ENCODE measurements at places on chromosomes 6 and 20.
A peak's percentile ranks its signal among the peaks of the same experiment; 100 is the strongest.

GRCh38 chr20:51624157-51624731 lies 81.7 kb upstream of the NFATC2 start:
- DNase-seq = peak; percentile 63

GRCh38 chr6:160057080-160057479 lies 64.5 kb upstream of the SLC22A1 start:
- no peak for DNase-seq

DNA sequence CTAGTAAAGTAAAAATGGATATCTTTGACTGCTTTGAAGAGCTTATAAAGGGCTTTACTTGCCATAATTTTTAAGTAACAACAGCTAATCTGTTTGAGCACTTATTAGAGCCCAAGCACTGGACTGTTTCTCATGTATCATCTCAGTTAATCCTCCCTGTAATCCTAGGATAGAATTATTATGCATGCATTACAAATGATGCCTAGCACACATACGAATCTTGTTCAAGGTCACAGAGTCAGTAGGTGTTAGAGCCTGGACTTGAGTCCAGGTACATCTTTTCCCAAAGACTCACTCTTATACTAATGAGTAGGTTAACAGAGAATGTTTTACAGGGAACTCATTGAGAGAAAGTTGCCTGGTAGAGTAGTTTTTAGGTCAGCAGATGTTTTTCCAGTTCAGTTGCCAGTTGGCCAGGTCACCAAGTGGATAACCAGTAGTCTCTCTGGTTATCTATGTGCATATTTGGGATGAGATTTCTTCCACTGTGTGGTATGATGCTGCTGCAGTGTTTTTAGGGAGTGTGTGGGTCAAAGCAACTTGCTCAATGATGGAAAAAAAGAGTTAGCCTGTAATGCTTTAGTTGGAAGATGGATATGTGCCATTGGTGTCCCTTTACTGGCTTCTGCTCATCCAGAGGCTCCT lies 32.3 kb upstream of the LAMA4 start:
- no peak for DNase-seq

DNA sequence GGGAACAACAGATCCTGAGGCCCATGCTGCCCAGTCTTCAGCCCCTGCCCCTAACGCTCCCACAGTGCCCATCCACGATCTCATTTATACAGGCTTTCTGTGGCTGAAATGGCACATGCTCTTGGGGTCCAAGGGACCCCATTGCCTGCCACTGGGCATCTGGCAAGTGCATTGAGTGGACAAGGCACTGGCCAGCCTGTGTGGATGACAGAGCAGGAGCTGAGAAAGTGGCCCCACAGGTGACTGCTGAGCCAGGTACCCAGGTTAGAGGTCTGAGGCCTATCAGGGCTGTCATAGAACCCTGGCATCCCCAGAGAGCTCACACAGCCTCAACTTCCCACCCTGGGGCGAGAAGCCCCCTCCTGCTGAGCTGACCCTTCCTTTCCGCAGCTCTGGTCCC lies 86.0 kb upstream of the NXT1 start:
- DNase-seq = no peak

DNA sequence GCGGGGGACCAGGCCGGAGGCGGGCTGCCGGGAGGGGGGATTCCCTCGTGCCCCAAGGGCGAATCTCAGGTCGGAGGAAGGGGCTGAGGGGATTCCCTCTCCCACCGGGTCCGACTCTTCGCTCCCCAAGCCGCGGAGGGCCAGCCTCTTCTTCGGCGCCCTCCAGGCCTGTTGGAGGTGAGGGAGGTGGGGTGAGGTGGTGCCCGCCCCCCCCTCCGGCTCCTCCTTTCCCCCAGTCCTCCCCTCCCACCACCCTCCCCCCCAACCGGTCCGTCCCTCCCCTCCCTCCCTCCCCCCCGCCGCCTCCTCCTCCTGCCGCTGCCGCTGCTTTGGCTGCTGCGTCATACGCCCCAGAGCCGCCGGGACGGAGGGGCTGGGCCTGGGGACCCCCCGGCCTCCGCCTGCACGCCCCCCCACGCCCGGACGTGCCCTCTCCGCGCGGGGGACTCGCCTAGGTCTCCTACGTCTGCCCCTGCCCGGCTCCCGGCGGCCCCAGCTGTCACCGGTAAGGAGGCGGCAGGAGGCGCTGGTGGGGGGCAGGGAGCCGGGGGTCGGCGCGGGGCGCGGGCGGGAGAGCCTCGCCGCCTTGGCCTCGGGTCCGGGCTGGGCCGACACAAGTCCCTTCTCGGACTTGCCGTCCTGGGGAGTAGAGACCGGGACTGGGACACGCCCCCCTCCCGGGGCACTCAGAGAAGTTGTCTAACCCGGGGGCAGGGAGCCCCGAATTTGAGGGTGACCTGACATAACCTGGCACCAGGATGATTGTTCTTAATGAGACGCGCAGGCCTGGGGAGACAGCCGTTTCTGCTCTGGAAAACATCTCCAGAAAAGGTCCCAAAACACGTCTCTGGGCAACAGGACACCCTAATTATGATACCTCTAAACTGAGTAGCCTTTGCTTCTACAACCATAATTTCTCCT lies at the start of gene PHF1:
Gene PHF1 (plus strand): TSS at position 304 of the 921 bp plus-strand sequence. CDS start 1,250 bp downstream, outside the sequence.
- DNase-seq = no peak

DNA sequence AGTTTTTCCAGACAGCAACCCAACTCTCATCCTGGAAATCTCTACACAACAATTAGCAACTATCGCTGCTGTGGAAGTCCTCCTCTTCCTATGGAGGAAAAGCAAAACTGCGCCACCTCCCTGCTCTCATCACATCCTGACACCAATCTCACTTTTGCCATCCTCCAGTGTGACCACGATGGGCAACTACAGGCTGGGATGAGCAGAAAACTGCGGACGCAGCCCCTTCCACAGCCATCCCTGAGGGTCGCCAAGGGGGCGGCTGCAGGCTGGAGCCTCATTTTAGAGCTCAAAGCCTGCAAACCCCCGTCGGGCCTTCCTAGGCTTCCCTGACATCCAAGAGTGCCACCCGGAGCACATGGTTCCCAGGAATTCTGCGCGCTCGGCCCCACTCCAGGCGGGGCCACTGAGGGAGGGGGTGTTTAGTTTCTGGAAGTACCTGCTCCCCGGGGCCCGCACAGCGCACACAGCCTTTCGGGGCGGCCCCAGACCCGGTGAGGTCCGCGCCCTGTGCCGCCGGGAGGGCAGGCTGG lies 1.2 kb downstream of the TCFL5 start:
- no peak for DNase-seq

DNA sequence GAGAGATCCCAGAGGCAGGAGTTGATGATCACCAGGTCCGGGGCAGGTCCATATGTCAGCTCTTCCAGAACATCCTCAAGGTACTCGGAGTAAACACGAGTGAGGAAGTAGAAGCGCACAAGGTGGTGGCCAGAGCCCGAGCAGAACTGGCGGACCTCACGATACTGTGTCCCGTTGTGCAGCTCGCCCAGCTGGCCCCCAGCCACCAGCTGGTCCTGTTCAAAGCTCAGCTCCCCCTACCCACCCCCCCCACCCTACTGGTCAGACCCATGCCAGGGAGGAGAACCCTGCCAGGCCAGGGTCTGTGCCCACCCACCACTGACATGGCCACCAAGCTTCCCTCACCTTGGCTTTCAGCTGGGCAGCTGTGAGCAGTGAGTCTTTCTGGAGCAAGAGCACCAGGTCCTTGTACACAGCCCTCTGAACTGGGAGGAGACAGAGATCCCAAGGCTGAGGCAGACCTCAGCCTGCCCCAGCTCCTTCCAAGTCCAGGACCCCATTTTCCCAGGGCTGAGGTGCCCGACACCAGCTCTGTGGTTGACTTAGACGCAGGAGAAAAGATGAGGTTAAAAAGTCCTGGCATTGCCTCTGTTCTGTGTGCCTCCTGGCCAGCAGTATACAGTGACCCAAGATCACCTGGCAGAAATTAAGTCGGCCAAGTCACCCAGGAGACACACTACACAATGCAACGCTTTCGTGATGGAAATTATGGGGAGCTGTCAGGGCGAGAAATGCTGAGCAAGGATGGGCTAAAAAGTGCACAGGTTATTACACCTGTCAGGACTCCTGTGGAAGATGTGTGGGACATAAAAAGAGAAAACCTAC lies 1.4 kb downstream of the PCED1A start:
- DNase-seq = no peak

DNA sequence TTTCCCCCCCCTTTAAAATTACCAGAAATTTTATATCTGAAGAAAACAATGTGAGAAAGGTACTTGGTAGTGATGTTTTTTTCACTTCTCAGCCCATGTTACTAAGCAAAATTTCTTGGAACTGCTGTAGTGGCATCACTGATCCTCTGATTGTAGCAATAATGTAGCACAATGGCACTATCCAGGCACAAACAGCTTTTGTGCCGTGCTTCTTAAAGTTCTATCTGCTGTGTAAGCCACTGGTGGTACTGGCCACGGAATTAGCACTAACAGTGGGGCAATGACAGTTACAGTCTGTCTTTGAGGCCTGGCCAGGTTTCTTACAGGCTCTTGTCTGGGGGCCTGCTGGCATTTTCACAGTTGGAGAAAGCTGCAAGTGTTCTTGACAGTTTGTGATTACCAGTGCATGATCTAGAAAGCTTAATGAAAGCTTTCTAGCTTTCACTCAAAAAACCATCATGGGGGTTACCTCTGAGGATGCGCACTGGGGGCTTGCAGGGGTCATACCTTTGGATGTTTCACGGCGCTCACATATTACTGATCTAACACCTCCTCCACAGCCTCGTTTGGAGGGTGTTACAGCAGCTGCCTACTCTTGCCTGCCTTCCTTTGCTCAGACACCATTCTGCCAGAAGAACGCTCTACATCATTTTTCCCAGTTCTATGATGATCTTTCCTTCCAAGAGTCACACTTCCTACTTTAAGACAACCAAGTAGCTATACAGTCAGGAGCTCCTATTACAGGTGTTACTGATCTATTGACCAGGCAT lies 58.4 kb upstream of the ARMH2 start:
- DNase-seq = no peak

GRCh38 chr6:133218852-133219251 lies 22.3 kb upstream of the EYA4 start:
- no peak for DNase-seq

DNA sequence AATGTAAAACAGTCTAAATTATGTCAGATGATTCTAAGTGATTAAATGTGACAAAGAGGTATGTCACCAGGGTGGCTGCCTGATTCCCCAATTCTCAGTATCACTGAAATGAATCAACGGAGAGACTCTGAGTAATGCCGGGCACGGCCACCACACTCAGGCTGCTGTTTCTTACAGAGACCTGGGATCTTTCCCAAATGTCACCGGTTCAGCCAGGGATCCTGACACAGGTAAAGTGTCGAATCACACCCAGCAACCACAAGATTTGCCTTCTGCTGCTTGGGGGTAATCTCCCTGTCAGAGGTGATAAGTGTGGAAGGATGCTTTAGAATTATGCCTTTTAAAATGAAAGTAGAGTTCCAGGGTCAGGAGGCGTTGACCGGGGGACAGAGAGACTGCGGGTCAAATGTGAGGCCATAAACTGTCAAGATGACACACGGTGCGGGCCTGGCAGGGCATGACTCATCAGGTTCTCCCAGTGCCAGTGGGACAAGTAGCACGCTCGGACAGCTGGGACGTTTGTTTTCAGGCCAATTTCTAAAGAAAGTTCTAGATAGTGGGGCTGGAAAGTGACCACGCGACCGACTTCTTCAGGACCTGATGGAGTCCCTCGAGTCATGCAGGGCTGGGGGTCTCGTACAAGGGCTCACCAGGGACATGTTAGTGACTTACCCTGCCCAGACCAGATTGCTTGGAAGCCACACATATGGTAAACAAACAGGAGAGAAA lies 48.9 kb downstream of the PRDM1 start:
- DNase-seq = no peak

GRCh38 chr6:3627956-3628835 lies 123.3 kb downstream of the PXDC1 start:
- DNase-seq = no peak

DNA sequence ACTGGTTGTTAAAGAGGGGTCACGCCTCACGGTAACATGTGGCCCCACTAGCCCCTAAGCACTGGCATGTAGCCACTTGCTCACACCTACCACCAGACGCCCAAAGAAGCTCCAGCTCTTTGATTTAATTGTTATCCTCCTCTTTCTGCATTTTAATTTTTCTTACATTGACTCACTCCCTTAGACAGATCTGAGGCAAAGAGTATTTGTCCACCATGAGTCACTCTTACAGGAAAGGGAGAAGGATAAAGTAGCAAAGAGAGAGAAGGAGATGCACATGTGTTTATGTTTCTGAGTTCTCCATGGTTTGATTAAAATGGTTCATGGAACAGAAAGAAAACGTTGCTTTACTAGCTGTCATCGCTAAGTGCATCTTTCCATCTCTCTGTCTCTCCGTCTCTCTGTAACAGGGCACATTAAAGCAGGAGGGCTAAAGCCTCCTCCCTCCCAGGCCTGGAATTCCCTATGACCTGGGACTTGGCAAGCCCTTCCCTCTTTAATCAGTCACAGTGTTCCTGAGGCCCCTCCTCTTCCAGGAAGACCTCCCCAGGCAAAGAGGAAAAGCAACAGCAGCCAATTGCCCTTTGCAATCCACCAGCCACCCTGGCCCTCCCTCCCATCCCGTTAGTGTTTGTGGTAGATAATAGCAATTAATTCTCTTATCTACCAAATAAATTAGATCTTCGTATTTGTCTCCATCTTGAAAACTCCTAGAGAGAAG lies 112.8 kb upstream of the TSHZ2 start:
- DNase-seq = no peak

DNA sequence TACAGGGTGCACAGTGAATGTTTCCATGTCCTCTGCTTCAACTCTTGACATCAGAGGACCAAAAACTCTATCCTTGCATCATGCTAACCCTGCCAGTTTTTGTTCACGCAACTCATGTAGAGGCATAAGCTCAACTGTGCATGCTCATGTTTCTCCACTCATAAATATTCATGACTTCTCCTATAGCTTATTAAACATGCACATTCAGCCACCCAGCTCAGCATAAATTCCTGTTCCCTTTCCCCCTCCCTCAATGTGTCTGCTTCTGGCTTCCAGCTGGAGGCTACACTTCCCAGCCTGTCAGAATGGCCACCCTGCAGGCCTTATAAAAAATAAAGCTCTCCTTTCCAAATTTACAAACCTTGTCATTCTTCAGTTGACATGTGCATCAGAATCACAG lies 154.6 kb downstream of the KIF16B start:
- no peak for DNase-seq

DNA sequence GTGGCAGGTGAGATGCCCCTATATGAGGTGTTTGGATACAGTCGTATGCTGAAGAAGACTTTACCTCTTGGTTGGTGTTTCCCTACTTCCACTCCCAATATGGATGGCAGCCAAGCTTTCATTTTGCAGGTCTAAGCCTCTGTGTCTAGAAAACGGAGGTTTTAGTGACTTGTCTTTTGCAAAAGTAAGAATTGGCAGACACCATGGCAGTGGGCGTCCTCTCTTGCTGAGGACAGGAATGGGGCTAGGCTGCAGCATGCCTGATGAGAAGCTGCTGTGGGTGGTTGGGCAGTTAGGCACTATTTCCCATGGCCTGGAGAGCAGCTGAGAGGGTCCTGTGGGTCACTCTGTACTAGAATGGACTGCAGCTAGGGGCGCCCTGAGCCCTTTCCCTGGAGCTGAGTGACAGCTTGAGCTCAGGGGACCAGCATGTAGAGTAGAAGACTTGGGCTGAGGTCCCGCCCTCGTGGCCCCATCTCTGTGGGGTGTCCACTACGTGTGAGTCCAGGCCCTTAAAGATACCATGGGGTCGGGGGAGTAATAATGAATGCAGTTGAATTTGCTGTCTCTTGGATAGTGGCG lies 127.4 kb downstream of the CDH26 start:
- DNase-seq = no peak
